Neural progenitor cell (in vitro differentiated cells): ENCODE measurements at places on chromosomes 12 and 14.

DNA sequence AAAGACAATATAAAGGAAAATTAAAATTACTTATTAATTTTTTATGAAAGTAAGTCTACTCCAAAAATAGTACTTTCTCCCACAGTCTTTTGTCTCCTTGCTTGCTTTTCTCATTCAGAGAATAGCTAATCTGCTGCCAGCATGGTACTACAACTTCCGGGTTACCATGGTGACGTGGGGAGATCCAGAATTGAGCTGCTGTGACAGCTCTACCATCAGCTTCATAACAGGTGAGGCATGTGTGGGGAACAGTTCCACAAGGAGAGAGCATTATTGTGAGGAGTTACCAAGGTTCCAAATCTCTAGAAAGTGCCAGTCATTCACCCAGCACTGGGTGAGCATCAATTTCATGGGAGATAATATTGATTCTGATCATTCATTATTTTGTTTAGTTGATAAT lies 197.8 kb downstream of the PTPRO start:
- peak; percentile 45 for DNase-seq

DNA sequence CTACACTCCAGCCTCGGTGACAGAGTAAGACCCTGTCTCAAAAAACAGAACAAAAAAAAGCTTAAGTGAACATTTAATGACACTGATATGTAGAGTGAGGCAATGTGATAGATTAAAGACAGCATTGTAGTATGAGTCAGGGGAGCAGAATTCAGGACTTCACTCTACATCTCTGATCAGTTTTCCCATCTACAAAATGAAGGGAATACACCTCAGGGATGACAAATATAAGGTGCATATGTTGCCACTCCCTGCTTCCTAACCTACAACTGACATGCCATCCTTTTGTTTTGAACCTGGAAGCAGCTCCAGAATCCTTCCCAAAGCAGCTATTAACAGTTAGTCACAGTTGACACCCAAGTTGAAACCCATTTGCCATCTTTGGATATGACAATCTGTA lies 30.9 kb upstream of the STRN3 start:
- DNase-seq, result no peak

- no peak for DNase-seq
Observed at GRCh38 chr12:946212-946611, 3.3 kb downstream of the RAD52 start.

GRCh38 chr14:50943261-50943942 lies 881 bp downstream of the PYGL start:
- peak; percentile 87 for DNase-seq

GRCh38 chr12:1692226-1692625 lies 1.4 kb downstream of the ADIPOR2 start:
- DNase-seq, result no peak

DNA sequence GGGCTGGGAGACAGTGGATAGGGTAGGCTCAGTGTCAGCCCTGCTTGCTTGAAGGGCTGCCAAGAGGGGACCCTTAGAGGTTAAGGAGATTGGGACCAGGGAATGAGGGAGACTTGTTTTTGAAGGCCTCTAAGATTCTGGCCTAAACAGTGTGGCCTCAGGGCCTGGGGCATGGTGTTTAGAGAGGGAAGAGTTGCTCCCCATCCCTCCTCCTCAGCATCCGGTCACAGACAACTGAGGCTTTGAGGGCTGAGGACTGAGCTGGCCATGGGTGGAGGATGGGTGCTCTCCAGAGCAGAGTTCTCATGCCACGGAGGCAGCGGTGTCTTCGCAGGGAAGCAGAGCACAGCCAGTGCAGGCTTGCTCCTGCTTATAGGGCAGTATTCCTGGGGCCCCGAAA lies 49.4 kb downstream of the KRT80 start:
- DNase-seq, result no peak

DNA sequence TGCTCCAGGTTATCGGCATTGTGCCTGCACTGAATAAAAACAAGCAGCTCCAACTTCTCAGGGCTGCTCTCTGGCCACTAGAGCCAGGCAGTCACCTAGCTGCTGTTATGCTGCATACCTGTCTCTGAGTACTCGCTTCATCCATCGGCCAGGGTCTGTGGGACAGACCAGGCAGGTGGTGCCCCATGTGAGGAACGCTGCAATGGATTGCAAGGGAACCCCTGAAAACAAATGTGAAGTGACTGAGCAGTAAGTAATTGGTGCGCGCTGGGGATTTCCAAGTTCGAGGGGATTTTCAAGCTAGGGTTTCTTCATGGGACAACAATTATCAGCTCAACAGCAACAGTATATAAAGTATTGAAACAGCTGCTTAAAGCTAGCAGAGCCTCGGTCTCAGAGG lies 965.3 kb downstream of the AACS start:
- DNase-seq, result no peak

GRCh38 chr12:3130057-3130830 lies 53.1 kb downstream of the TSPAN9 start:
- DNase-seq, result no peak

- peak; percentile 66 for DNase-seq
Observed at GRCh38 chr12:98725476-98726247, 80.6 kb downstream of the APAF1 start.

GRCh38 chr14:34350903-34351302 lies 111.1 kb downstream of the SPTSSA start:
- no peak for DNase-seq
